ENCODE measurements at places on chromosomes 13 and 19. TPM values are rescaled to one million over a fixed set of nuclear protein-coding genes. Genes with fewer than 3 reads are reported as not detected.
A peak's percentile ranks its signal among the peaks of the same experiment; 100 is the strongest.

The SYCN gene
- not detected for total RNA-seq

- DNase-seq: no peak
These were observed 34.5 kb downstream of the SHISA2 start for GRCh38 chr13:26017196-26017921.

GRCh38 chr13:98349731-98350305 is 172.7 kb upstream of the RNF113B start:
- DNase-seq: no peak

The SLC1A6 gene
- not detected for total RNA-seq

The DOCK6 gene
- 131 TPM for total RNA-seq

The ARHGEF7 gene
- total RNA-seq: 146 TPM

DNA sequence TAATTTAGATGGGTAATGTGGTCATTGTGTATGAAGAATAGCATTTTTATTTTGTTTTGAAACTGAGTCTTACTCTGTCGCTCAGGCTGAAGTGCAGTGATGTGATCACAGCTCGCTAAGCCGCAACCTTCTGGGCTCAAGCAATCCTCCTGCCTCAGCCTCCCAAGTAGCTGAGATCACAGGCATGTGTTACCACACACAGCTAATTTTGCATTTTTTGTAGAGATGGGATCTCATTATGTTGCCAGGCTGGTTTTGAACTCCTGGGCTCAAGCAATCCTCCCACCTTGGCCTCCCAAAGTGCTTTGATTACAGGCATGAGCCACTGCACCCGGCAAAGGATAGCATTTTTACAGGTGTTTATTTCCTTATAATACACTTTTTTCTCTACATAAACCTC is 36.6 kb downstream of the SERTM1 start:
- no peak for DNase-seq

DNA sequence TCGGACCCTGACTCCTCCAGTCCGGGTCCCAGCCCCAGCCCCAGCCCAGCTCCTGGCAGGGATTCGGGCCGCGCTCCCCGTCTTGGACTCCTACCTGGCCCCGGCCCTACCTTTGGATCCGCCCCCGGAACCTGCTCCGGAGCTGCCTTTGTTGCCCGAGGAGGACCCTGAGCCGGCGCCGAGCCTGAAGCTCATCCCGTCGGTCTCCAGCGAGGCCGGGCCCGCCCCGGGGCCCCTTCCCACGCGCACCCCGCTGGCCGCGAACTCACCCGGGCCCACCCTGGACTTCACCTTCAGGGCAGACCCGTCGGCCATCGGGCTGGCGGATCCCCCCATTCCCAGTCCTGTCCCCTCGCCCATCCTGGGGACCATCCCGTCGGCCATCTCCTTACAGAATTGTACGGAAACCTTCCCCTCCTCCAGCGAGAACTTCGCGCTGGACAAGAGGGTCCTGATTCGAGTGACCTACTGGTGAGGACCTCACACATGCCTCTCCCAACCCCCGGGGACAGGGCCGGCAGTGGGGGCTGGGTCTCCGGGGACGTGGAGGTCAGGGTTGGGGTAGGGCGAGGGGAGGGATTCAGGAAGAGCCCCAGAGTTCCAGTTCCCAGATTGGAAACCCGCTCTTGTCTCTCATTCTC is 732 bp downstream of the SELENOV start:
- DNase-seq: peak; percentile 59

- no peak for DNase-seq
These were observed 328.0 kb upstream of the ZNF507 start for GRCh38 chr19:32017176-32017953.

The FXYD5 gene
- total RNA-seq: 92.9 TPM

DNA sequence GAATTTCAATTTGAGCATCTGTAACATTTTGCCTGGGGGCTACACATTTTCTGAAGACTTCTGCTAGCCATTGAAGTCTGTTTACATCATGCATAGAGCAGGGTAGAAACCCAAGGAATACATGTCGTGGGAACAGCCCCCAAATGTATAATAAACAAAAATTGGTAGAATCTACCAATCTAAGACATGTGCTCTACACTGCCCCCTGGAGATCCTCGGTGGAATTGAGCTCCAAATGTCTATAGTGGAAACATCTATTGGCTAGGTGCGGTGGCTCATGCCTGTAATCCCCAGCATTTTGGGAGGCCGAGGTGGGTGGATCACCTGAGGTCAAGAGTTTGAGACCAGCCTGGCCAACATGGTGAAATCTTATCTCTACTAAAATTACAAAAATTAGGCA is 57.3 kb downstream of the MBD3L2B start:
- DNase-seq: no peak

- no peak for DNase-seq
These were observed 3.9 kb downstream of the UPF3A start for GRCh38 chr13:114285166-114285808.

The VAV1 gene
- total RNA-seq: 12.7 TPM

DNA sequence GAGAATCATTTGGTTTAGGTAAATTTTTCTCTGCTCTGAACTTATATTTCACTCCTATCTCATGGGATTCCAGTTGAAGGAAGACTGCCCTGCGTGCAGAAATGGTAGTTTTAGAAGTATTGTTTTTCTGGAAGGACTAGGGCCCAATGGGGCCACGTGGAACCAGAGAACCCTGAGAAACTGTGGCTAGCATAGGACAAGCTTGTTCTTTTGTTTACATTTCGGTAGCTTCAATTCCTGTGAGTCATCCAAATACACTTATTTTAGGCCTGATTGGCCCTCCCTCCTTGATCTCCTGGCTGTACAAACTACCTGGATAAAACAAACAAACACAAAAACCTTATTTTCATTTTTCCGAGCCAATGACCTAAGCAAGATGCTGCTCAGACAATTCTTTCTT is 124.0 kb downstream of the ITGBL1 start:
- DNase-seq: no peak

DNA sequence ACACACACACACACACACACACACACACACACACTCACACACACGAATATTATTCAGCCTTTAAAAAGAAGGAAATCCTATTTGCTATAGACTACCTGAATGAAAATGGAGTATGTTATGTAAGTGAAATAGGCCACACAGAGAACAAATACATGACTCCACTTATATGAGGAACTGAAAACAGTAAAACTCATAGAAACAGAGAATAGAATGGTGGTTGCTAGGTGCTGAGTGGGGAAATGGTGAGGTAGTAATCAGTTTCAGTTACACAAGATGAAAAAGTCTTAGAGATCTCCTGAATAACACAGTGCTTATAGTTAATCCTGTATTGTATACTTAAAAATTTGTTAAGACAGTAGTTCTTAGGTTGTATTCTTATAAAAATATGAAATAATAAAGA is 8.2 kb downstream of the ZNF677 start:
- DNase-seq: no peak

The GARIN5A gene
- total RNA-seq: 0.45 TPM

GRCh38 chr19:52664461-52664860 is 26.3 kb upstream of the ZNF83 start:
- DNase-seq: no peak

The IL11 gene
- total RNA-seq: 0.45 TPM

Data from sciatic nerve (tissue), 2 donors.